ENCODE measurements at places on chromosomes 16 and 17. TPM values are rescaled to one million over a fixed set of nuclear protein-coding genes. Genes with fewer than 3 reads are reported as not detected.

The CD300E gene
- total RNA-seq: not detected

The CLEC18C gene
- 0.16 TPM for total RNA-seq

The FAM83G gene
- 38.8 TPM for total RNA-seq

The KRTAP4-1 gene
- 0.30 TPM for total RNA-seq

The FBXW10 gene
- 0.95 TPM for total RNA-seq
